ENCODE measurements at places on chromosomes 1 and 21.

GRCh38 chr1:19720973-19721372 lies 56.3 kb downstream of the HTR6 start:
- no peak for DNase-seq

DNA sequence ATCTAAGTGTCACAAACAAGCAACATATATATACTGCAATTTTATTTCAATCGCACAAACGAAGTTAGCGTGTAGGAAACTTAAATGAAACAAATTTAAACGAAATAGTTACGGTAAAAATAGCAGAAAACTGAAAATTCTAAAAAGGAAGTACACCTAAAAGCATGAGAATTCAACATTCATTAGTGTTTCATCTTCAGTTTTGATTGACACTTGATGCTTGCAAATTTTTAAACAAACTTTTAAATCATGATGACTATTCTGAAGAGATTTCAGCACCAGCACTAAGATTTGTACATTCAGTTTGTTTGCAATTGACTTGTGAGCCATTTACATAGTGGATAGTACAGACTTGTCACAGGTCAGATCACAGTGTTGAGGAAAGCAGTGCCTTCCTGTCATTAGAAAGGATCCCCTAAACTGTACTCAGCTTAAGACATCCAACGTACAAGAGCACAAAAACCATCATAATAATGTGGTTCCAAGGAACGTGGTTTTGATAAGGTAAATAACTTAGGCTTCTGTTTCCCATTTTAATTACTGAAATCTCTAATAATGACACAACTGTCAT lies 67.0 kb upstream of the LBR start:
- no peak for DNase-seq

- DNase-seq: no peak
Measured at GRCh38 chr1:10449751-10450150, at the start of gene CORT. CORT (plus strand) TSS chr1:10450031; CDS start chr1:10450224, 193 bp downstream.

DNA sequence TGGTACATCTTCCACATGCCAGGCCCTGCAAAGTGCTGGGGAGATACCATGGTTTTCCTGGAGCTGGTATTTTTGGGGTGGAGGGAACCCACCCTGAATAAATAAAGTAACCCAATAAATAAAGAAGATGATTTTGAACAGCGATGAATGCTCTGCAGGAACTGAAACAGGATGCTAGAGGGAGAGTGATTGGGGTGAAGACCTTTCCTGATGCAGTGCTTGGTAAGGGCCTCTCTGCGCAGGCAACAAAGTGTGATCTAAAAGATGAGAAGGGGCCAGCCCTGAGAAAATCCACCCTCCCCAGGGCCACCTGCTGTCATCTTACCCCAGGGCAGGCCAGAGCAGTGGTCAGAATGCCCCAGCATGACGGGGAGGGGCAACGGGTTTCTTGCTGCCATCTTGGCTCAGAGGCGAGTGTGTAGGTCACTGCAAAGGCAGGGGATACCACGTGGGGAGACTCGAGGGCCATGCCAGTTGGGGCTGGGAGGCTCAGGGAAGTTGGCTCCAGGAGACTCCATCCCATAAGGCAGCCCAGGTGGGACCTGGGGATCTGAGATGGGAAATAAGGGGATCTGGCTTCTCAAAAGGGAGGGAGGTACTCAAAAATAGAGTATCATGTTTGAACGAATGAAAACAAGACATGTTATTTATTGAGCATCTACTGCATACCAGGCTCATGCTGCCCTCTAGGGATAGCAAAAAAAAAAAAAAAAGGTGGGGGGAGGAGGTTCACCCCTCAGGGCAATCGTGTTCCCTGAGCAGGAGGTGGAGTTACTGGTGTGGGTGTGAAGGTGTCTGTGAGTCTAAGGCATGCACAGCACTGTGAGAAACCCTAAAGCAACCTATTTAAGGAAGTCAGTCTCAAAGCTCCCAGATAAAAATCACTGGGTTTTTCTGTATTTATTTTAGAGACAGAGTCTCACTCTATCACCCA lies 2.8 kb downstream of the SRARP start:
- peak; percentile 49 for DNase-seq

DNA sequence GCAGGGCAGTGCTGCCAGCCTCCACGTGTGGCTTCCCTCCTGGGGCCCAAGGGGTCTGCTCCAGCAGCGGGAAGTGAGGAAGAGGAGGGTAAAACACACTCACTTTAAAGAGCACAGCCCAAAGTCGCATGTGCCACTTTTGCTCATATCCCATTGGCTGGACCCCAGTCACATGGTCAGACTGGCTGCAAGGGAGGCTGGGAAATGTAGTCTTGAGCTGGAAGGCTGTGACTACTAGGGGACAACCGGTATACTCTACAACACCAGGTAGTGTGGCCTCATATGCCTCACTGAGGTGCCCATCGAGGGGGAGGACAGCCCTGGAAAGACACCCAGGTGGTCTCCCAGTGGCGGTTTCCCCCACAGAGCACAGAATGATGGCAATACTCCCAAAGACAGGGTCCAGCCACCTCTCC lies 45.2 kb downstream of the CAMK2N1 start:
- peak; percentile 55 for DNase-seq

GRCh38 chr1:156387870-156388173 lies 18.8 kb downstream of the RHBG start:
- DNase-seq: no peak

DNA sequence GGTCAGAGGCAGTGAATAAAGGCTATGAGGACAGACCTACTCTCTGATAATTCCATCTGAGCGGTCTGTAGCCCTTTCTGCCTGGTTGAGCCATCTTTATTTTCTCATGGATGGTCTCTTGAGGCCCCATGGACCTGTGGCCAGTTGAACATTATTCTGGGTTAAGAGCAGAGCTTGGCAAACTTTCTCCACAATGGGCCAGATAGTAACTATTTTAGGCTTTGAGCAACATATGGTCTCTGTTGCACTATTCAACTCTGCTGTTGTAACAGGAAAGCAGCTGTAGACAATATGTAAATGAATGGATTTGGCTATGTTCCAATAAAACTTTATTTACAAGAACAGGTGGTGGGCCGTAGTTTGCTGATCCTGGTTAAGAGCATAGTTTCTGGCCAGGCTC lies 62.7 kb downstream of the KAZN start:
- DNase-seq: no peak

DNA sequence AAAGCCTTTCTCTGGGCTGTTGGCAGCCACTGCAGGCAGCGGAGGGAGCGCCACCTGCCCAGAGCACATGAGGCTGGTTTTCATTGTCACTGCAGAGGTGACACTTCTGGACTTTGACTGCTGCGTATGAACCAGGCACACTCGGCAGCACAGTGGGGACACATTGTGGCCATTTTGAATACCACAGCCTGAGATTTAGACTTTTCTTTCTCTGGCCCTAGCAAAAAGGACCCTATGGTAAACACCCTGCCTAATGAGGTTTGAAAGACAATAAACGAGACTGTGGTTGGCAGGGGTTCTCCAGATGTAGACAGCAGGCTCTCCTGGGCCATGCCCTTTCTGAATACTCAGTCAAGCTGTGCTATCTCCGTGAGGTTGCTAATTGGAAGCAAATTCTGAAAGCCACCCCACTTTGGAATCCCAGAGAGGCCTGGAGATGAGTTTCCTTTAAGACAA lies 12.0 kb upstream of the KCNE2 start:
- DNase-seq: peak; percentile 23

- DNase-seq: no peak
Measured at GRCh38 chr1:49864581-49864980, 159.2 kb downstream of the AGBL4 start.

DNA sequence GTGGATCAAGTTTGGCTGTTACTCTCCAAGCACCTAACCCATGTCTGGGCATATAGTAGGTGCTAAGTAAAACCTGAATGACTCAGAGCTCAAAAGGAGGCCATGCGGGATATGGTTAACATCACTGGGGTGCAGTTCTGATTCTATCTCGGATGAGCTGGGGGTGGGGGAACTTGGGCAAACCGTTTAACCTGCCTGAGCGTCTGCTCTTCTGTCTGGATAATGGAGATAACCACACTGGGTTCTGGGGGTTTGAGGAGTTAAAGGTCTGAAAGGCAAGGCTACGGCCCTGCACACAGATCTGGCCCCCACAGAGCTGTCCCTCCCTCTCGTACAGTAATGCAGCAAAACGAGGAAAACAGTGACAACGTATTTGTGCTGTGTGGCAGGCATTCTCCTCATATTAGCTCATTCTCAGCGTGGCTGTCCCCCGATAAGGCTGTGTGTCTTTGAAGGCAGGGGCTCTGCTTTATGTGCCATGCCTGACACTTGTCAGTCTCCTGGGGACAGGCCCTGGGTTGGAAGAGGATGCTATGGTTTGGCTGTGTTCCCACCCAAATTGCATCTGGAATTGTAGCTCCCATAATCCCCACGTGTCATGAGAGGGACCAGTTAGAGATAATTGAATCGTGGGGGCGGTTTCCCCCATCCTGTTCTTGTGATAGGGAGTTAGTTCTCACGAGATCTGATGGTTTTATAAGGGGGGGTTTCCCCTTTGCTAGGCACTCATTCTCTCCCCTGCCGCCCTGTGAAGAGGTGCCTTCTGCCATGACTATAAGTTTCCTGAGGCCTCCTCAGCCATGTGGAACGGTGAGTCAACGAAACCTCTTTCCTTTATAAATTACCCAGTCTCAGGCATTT lies 6.8 kb upstream of the ALDH4A1 start:
- no peak for DNase-seq

GRCh38 chr1:76950306-76950705 lies 83.0 kb downstream of the ST6GALNAC5 start:
- peak; percentile 41 for DNase-seq

- DNase-seq: peak; percentile 56
Measured at GRCh38 chr1:150995896-150996295, 10.8 kb downstream of the MINDY1 start.

- DNase-seq: no peak
Measured at GRCh38 chr1:77659879-77660593, 22.4 kb downstream of the ZZZ3 start.

- peak; percentile 43 for DNase-seq
Measured at GRCh38 chr1:110548381-110548780, 29.4 kb upstream of the KCNA10 start.

- peak; percentile 88 for DNase-seq
Measured at GRCh38 chr1:18926315-18927081, 24.1 kb upstream of the ALDH4A1 start.

- peak; percentile 95 for DNase-seq
Measured at GRCh38 chr1:58784758-58785441, 1.1 kb upstream of the JUN start.

DNA sequence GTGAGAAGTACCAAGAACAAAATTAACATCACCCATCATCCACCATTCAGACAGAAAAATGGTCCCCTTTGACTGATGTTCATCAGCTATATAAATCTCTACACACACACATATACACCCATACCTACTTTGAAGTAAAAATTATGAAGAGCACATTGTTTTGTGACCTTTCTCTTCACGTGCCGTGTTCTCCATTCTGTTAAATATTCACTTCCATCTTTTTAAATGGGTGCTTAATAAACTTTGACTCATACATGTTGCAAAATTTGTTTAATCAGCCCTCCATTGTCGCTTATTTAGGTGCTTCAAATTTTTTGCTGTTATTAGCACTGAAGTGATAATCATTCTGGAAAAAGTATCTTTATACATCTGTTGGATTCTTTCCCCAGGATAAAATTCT lies 80.1 kb downstream of the CLIC6 start:
- no peak for DNase-seq

GRCh38 chr1:115771847-115772457 lies 3.4 kb upstream of the CASQ2 start:
- peak; percentile 86 for DNase-seq

DNA sequence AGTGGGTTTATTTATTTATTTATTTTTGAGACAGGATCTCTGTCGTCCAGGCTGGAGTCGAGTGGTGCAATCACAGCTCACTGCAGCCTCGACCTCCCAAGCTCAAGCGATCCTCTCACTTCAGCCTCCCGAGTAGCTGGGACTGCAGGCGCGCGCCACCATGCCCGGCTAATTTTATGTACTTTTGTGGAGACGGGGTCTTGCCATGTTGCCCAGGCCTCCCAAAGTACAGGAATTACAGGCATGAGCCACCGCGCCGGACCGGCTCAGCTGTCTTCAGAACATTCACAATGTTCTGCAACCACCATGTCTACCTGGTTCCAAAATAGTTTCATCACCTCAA lies 406 bp upstream of the DNAJC8 start:
- no peak for DNase-seq

GRCh38 chr1:229869687-229870086 lies 197.4 kb upstream of the GALNT2 start:
- no peak for DNase-seq

DNA sequence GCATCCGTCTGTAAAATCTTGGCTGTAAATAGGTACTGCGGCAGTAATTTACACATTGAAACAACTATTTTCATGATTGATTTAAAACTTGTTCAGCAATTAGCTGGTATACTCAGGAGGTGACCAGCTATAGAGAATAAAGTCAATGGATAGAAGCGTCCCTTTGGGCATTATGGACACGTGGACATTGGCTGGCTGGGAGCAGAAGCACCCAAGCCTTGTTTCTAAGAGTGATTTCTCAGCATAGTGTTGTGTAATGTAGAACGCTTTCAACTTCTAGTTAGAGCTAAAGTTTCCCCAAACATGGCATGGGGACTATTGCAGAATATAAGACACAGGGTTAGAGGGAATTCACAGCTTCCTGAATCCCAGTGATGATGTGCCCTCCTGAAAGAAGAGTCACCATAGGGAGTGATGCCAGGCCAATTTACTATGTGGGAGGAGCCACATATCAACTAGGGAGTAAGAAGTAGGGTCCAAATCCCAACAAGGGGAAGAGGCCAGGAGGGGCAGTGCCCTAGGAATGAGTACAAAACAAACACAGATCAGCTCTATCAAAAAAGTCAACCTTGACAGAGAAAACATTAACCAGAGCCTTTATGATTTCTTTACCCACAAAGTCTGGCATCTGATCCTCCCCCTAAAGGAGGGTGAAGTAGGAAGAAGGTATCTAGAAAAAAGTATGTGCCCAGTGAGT lies 92.7 kb downstream of the SUSD4 start:
- DNase-seq: no peak

- DNase-seq: no peak
Measured at GRCh38 chr1:101854271-101854670, 142.5 kb downstream of the OLFM3 start.

DNA sequence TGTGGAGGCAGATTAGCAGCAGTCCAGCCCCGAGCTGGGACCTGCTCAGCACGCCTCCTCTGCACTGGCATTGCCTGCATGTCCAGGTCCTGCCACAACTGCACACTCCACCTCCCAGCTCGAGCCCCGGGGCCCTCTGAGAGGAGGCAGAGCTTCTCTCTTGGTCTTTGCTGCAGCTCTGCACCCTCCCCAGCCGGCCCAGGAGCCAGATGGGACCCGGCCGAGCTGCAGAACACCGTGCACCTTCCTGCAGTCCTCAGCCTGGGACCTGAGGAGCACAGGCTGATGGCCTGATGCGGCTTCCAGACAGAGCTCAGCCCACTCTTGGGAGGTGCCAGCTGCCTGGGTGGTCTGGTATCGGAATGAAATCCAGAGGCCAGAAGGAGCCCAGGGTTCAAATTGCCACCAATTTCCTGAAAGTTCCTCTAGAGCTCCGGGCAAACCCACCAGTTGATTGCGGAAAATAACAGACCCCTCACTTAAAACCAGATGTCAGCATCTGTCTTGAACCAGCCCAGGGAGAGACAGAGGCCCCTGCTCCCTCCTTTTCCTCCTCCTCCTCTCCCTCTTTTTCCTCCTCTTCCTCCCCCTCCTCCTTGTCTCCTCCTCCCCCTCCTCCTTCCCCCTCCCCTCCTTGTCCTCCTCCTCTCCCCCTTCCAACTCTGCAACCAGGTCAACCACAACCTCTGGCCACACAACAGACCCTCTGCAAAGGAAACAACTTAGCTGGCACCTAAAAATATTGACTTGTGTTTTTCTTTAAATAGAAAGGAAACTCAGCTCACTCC lies 10.6 kb upstream of the SPSB1 start:
- DNase-seq: no peak

GRCh38 chr1:21220815-21221214 lies 44.1 kb upstream of the EIF4G3 start:
- no peak for DNase-seq
